Stimulated activated CD8-positive, alpha-beta memory T cell treated with anti-CD3 and anti-CD28 coated beads, Interleukin-4, amount 100 ng/mL, for 1 hour (primary cell): ENCODE measurements at places on chromosomes 4 and X.

- DNase-seq: no peak
These were observed 19.1 kb upstream of the TEX13B start for GRCh38 chrX:108001218-108001814.

GRCh38 chr4:184960505-184960971 is 57.8 kb upstream of the HELT start:
- DNase-seq: no peak

DNA sequence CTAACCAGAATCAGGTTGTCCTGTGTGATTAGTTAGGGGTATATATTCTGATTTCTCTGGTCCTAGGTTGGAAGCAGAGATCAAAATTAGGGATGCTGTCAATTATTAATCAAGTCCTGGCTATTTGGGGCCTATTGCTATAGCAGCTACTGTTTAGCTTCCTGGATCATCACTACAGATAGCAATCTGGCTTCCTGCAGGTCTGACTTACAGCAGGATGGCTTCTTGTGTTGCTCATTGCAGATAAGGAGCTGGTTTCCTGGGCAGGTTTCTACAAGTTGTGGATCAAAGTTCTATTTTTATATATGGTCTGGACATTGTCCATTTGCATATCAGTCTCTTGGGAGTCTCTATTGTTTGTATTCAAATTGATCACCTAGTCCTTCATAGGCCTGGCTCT is 57.7 kb upstream of the C4orf54 start:
- DNase-seq: no peak

DNA sequence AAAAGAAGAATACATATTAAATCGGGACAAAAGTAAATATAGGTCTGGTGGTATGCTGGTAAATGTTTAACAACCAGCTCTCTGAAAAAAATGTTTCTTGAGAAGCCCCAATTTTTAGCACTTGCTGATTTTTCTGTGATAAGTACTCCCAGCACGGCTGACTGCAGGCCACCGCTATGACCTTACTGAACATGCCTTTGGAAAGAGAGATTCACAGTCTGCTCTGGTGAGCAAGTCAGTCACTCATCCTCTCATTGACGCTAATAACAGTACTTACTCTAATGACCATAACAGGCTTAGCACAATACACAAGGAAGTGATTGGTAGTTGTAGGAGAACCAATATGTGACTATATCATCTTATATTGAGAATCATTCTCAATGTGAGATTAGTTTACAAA is 98.9 kb upstream of the BLTP1 start:
- DNase-seq: no peak

DNA sequence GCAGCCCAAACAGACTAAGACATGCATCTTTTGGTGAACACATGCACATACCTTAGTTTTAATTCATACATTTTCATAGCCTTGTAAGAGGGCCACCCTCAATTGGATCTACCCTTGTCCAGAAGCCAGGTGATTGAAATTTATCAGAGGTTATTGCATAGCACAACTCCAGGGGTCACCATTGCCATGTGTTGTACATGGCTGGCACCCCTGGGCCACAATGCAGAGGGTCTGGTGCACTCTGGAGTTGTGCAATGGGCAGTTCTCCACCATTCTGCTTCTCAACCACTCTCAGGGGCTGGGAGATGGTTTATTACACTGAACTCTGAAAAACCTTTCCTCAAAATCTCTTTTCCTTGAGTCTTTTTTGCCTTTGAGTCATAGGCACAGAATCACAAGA is 184.4 kb upstream of the CXorf66 start:
- DNase-seq: no peak

GRCh38 chrX:57227691-57228090 is 58.8 kb upstream of the FAAH2 start:
- DNase-seq: no peak

- DNase-seq: no peak
These were observed 63.8 kb upstream of the GATB start for GRCh38 chr4:151824656-151825055.

DNA sequence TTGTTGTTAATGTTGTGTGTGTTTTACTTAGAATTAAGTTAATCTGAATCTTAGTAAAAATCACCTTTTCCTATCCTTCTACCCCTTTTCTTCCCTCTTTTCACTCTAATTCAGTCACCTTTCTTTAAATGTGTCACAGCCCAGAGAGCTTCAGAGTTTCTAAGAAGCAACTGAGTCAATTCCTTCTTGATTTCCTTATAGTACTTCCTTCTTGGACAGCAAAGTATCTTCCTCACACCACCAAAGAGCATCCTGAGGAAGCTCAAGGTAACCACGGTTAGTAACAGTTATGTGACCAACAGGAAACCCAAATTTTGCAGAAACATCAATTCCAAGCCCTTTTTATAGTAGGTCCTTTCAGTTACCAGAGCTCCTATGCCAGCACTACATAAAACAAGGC is 243.2 kb upstream of the BMP3 start:
- DNase-seq: no peak

DNA sequence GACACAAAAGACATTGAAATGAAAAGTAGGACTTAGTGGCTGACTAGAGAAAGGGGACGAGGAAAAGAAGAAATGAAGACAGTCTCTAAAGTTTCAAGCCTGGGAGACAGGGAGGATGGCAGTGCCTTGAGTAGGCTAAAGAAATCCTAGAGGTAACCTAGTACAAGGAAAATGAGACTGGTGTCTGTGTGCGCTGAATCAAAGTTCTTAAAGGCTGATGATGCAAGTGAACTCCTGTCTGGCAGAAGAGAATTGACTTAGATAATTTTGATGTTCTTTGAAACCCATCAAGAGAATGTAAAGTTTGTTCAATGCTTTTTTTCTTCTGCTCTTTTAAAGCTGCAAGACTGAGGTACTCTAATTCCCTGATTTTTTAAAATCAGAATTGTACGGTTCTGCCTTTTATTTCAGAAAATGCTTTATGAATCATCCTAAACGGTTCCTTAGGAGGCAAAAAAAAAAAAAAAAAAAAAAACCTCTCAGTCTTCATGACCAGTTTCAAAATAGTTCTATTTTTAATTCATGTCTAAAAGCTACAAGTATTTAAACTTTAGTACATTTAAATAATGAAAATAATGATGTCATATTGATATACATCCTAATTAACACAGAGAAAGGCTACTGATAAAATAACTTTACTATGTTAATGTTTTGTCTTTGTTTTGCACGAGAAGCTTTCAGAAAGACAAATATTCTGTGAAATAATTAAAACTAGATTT is 189.8 kb downstream of the PPP3CA start:
- DNase-seq: no peak

- DNase-seq: no peak
These were observed 105.5 kb upstream of the PSAPL1 start for GRCh38 chr4:7540206-7540605.

- no peak for DNase-seq
These were observed 15.3 kb downstream of the USP46 start for GRCh38 chr4:52643785-52644244.

- DNase-seq: no peak
These were observed 62.4 kb downstream of the ANAPC10 start for GRCh38 chr4:145035494-145036136.

DNA sequence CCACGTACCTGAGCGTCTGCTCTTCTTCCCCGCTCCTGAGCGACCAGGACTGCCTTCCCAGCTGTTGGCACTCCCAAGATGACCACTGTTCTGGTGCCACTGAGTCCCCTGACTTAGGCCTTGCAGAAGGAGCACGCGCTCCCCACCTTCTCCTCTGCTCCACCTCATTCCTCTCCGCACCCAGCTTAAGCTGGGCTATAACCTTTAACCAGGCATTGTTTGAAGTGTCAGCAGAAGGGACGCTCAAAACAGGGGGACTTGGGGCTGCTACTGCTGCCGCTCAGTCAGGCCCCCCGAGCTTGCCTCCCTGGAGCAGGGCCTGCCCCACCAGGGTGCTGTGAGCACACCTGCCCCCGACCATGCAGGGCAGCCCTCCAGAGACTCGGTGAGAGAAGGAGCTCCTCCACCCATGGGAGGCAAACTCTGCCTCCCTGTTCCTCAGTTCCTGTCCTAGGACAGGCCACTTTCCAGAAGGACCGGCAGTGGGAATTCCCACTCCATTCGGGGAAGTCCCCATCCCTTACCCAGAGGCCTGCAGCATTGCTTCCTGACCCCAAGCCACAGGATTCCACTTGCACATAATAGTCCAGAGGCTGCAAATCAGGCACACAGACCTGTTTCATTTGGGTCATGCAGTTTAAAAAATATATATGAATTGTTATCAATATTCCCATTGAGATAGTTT is 99.7 kb upstream of the ENPP6 start:
- DNase-seq: no peak

DNA sequence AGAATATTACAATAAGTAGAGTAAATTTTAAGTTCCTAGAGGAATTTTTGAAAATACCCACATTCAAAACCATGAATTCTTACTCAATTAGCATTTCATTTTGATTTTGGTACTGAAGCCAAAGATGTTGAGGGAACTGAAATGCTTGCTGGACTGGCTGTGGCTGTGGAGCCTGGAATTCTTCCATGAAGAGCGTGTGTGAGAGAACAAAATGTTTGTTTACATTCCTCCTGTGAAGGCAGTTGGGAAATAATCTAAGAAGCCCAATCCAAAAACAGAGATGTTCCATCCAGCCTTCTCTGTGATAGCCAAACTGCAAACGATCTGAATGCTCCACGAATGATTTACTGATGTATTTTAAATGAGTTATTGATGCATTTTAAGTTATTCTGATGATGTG is 3.8 kb upstream of the ADH1B start:
- DNase-seq: no peak

GRCh38 chr4:151951671-151952050 is 190.9 kb upstream of the GATB start:
- no peak for DNase-seq

GRCh38 chr4:178462710-178463109 is 1020.5 kb upstream of the AGA start:
- no peak for DNase-seq
